ENCODE measurements at places on chromosomes 7 and 10.
A peak's percentile ranks its signal among the peaks of the same experiment; 100 is the strongest.

DNA sequence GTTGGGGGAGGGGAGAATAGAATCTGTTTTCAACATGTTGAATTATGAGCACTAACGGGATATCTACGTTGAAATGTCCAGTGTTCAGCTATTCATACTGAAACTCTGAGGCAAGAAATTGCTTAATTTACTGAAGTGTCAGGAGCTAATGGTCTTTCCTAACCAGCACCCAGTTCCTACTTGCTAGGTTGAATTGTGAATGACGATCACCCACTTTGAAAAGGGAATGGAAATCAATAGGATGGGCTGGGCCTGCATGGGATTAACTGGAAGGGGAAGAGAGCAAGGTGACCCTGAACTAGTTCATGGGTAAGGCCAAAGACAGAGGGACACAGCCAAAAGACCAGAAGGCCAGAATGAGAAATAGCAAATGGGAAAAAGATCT, 51.3 kb downstream of the HIPK2 start:
- no peak for DNase-seq

- DNase-seq, result no peak
Measured at GRCh38 chr7:133945497-133945896, 181.6 kb upstream of the LRGUK start.

GRCh38 chr10:84375011-84375410, 46.6 kb downstream of the CCSER2 start:
- peak; percentile 1 for DNase-seq

GRCh38 chr10:106338486-106338885, 826.0 kb downstream of the SORCS1 start:
- DNase-seq, result no peak

DNA sequence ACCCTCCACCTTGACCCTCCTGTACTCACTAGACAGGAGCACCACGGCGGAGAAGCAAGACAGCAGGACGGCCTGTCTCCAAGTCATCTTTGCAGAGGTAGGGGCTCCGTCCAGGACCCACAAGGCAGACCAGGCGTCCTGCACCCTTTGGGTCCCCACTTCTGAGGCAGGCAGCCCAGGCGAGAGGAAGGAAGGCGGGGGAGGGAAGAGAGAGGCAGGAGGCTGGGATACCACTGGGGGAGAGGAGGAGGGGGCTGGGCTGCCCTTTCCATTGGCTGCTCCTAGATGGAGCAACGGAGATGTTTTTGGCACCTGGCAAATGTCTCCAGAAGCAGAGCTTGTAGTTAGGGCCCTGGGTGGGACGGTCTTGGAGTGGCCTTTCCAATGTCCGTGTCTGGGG, at the start of gene UCMA:
Gene UCMA, minus strand, starts transcription at position 203 of the 400 bp plus-strand sequence. Its CDS starts 116 bp downstream, at position 87.
- no peak for DNase-seq

GRCh38 chr7:78115876-78116275, 317.3 kb downstream of the PHTF2 start:
- DNase-seq, result no peak

GRCh38 chr7:137298464-137298794, 45.1 kb downstream of the PTN start:
- no peak for DNase-seq

DNA sequence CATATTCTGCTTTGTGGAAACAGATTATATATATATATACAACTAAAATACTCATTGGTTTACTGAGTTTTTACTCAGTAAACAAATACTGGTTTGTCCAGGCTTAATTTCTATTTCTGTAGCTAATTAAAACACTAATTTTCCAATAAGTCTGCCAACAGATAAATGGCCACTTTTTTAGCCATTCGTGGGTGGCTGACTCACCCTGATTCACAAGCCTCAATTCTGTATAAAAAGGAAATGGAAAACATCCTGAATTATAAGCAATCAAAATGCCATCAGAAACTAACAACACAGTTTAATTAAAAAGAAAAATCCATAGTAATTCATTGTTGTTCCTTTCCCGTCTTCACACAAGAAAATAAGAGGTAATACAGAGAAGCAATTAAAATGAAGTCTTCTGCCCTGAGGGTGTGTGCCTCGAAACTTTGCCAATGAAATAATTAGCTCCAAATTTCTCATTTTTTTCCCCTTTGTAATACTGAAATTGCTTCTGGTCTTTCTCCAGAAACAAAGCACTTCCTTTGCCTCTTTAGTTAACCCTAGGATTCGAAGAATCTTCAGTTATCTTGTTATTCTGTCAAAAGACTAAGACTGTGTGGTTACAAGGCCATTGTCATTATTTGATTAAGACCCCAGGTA, 118.7 kb upstream of the PTN start:
- DNase-seq, result no peak

DNA sequence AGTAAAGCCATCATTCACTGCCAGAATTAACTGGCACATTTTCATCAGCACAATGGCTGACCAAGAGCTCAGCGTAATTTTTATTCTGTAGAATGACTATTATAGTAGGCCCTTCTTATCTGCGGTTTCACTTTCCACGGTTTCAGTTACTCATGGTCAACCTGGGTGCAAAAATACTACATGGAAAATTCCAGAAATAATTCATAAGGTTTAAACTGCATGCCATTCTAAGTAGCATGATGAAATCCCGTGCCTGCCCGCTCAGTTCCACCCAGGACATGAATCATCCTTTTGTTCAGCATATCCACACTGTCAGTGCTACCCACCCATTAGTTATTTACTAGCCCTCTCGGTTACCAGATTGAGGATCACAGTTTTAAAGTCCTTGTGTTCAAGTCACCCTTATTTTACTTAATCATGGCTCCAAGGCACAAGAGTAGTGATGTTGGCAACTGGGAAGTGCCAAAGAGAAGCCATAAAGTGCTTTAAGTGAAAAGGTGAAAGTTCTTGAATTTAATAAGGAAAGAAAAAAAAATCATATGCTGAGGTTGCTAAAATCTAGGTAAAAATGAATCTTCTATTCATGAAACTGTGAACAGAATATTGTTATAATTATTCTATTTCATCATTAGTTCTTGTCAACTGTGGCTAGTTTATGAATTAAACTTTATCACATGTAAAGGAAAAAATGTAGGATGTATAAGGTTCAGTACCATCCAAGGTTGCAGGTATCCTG, 204.9 kb downstream of the DOCK4 start:
- DNase-seq, result no peak

GRCh38 chr7:152054367-152055230, 29.1 kb downstream of the GALNT11 start:
- DNase-seq, result no peak

GRCh38 chr10:74921744-74922143, 95.3 kb downstream of the KAT6B start:
- DNase-seq, result no peak

- DNase-seq, result no peak
Measured at GRCh38 chr7:67453580-67454380, 457.1 kb downstream of the TYW1 start.

DNA sequence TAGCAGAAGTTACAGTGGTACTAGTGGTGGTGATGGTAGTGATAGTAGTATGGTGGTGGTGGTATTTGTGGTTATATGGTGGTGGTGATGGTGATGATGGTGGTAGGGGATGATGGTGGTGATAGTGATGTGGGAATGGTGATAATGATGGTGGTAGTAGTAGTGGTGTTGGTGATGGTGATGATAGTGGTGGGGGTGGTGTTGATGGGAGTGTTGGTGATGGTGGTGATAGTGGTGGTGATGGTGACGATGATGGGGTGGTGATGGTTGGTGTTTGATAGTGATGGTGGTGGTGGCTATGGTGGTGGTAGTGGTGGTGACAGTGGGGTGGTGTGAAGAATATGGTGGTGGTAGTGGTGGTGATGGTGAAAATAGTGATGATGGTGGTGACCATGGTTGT, 27.9 kb upstream of the MGAM2 start:
- no peak for DNase-seq

DNA sequence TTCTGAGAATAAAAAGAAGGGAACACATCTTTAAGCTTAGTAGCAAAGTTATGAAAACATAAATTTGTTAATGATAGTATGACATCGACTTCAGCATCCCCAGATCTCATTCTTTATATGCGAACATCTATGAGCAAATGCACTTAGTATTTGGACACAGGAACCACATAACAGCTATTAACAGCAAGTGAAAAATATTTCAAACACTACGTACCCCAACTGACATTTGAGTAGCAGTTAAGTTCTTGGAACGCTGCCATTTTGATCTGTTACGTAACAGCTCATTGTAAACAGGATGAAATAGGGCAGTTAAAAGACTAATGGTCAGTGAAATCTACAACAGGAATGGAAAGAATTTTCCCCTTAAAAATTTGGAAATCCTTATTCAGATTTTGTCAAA, 428.9 kb downstream of the TNS3 start:
- DNase-seq, result no peak

- no peak for DNase-seq
Measured at GRCh38 chr7:25805027-25805687, 346.8 kb upstream of the NFE2L3 start.

- no peak for DNase-seq
Measured at GRCh38 chr7:82441669-82442478, 1.7 kb downstream of the CACNA2D1 start.

DNA sequence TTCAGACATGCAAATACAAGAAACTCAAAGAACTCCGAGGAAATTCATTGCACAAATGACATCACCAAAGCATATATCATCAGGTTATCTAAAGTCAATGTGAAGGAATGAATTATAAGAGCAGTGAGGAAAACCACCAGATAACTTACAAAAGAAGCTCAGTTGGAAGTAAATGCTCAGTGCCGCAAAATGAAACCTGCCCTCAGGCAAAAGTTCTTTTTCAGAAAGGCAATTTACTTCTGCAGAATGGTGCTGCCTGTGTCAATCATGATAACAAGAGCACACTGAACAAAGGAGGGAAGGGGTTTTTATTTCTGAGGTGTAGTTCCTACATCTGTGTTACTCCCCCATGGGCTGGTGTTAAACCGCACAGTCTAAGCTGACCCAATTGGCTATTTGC, 550.6 kb upstream of the SEMA3D start:
- no peak for DNase-seq

DNA sequence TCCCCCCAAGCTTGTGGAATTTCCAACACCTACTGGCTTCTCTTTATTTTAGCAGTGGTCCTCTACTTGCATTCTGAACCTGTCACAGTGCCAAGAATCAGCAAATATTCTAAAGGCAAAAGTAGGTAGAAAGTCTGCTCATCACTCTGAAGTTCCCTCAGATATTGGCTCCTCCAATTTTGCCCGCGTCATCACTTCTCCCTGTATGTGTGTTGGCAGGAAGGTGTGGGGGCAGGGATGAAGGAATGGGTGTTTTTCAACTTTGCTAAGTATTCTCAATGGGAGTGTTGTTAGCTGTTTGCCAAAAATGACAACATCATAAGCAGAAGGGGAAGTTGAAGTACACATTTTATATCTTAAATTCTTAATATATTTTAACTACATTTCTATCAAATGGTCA, 226.2 kb downstream of the POLR1F start:
- DNase-seq, result no peak

Data from activated CD4-positive, CD25-positive, alpha-beta regulatory T cell (primary cell).